ENCODE measurements at places on chromosomes 3 and 15.

GRCh38 chr15:68126396-68126795 lies 72.3 kb downstream of the PIAS1 start:
- no peak for DNase-seq

GRCh38 chr15:58498821-58499580 lies 67.2 kb downstream of the LIPC start:
- DNase-seq = no peak

DNA sequence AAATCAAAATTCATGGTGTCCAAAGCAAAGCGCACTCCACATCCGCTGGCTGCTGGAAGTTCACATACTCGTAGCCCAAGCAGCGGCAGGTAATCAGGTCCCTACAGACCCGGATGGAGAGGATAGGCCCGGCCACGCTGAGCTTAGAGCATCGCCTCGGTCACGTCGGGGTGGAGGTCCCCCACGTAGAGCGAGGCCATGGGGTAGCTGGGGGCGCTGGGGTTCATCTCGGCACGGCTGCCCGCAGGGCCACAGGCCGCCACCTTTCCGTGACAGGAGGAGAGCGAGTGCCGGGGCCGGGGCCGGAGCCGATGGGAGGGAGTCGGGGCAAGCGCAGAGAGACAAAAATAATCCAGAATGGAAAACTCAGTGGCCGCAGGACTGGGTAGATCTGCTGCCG lies 16.1 kb upstream of the STRIT1 start:
- DNase-seq = no peak

DNA sequence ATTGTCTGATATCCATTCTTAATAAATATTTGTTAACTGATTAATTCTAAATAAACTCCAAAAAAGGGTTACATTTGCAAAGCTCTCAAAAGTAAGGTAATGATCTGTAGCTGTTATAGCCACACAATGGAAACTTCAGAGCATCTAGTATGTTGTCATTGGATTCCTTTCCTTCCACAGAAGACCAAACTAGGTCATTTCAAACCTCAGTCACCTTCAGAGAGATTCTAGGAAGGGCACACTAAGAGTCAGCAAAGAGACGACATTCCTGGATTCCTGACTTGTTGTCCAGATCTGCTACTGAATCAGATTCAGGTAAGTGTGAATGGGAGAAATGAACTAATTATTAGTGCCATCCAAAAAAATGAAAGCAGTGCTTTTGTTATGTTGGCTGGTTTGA lies 3.0 kb upstream of the COL8A1 start:
- no peak for DNase-seq

DNA sequence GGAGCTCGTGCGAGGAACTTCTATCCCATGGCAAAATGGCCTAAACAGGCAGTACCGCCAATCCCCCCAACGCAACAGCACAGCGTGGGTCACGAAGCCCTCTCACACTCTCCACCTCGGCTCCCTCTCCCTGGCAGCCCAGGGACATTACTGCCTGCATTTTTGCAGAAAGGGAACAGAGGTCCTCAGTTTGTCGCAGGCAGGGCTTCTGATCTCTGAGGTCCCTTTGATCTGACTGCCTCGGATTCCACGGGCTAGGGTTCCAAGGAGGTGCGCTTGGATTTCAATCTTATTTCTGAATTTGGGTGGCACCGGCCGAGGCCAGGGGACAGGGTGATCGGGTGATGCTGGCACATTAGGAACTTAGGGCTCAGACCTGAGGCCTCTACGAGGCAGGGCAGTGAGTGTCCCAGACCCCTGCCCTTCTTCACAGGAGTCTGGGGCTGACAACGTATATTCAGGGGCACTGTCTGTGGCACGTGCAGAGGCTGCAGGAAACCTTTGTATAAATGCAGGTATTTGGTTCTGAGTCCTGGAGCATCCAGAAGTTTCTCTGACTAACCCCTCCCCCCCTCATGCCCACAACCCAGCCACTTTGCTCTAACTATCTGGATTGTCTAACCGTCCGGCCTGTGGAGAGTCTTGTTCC lies 197.9 kb downstream of the XXYLT1 start:
- DNase-seq = no peak

DNA sequence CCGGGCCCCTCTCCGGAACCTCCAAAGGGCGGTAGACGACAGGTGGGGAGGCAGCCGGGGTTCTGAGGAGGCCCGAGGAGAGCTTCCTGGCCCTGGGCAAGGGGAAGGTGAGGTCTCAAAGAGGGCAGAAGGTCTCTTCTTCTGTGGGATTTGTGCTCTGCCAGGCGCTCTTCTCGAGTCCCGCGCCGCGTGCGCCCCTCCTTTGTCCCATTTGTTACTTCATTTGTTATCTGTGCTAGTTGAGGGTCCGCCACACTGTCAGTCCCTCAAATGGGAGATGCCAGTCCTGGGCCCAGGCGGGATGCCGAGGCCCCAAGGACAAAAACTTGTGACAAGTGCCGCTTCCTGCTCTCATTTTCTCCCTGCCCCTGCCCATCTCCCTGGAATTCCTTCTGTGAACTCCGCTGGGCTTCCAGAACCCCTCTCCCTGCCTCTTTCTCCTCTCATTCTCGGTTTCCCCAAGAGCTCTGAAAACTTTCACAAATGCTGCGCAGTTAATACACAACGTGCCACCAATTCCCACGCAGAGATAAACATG lies 1.5 kb downstream of the ST8SIA2 start:
- no peak for DNase-seq

DNA sequence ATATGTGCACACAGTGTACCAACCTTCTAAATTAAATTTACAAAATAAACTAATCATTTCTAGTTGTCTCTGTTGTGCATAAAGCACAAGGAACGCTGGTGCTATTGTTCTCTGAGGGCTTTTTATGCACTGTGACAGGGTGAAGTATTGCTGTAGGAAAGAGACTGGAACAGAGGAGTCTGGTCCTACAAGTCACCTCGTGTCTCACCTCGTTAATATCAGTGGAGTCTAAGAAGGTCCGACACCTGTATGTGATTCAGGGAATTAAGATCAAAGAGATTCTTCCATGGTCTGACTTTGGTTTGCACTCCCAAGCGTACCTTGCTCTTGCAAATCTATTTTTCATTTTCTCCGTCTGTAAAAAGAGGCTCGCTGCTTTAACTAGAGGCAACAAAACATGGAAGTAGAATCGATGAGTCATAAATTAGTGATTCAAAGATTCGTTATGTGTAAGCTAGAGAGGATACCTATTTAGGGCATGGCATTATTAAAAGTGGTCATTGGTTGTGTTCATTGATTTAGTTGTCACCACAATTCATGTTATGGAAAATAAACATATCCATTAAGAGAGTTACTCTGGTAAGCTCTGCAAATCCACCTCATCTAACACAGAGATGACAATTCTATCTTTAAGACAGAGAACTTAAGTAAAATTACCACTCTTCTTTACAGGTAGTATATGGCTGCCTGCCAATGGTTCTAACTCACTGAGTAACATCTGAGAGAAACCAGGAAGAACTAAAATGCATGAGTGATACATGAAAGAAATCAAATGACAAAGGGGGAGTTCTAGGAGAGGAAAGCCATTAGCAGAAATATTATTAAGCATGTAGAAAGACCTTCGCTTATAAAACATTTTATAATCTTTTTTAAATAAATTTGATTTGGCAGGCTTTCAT lies 219.4 kb upstream of the GBE1 start:
- DNase-seq = no peak

- DNase-seq = no peak
Observed at GRCh38 chr3:183375787-183376186, 52.6 kb downstream of the MCF2L2 start.

- DNase-seq = no peak
Observed at GRCh38 chr15:73352082-73352481, 16.7 kb downstream of the HCN4 start.

Data from CMK (cell line).